Caki2 (cell line): ENCODE measurements at places on chromosomes 3 and 15.
A peak's percentile ranks its signal among the peaks of the same experiment; 100 is the strongest.

GRCh38 chr3:116940719-116941118 is 231.1 kb downstream of the TUSC7 start:
- DNase-seq: no peak

DNA sequence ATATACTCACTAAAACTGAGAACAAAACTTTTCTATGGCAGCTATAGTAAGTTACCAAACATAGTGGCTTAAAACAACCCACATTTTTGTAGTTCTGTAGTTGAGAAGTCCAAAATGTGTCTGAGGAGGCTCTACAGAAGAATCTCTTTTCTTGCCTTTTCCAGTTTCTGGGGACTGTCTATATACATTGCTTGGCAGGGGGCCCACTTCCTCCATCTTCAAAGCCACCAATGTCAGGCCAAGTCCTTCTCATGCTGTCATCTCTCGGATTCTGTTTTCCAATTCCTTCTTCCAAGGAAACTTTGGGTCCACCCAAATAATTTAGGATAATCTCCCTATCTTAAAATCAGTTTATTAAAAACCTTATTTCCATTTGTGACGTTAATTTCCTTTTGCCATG is 92.7 kb downstream of the DLG1 start:
- DNase-seq: no peak

DNA sequence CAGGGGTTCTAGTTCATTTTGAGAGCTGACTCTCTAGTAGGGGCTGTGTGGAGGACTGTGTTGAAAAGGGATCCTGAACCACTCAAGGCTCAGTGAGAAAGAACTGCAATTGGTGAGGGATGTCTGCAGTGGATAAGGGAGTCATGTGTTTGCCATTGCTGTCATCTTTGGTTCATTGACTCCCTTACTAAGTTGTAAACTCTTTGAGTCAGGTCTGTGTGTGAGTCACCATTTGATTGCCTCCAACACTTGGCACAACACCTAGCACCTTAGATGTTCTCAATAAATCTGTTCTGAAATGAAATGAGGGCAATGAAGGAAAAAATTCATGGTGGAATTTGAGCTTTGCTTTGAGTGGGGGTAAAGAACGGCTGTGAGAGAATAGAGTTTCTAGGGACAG is 51.7 kb downstream of the PLS1 start:
- peak; percentile 76 for DNase-seq

GRCh38 chr3:20658491-20658890 is 472.5 kb upstream of the SGO1 start:
- DNase-seq: no peak

DNA sequence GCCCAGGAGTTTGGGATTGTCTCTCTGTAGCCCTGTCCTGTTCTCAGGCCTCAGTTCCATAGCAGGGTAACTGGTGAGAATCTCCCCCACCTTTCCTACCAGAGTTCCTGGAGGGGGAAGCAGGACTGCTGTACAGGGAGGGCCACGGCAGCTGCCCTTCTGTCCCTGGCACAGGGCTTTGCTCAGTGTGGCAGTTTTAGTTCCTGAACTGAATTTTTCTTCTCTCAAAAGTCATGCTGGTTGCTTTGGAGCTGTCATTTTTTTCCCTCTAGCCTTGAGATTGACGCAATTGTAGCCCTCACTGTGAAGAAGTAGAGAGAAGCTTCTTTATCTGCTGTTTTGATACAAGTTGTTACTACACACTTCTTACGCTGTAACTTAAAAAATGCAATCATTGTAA is 55.5 kb downstream of the TPRG1 start:
- no peak for DNase-seq

DNA sequence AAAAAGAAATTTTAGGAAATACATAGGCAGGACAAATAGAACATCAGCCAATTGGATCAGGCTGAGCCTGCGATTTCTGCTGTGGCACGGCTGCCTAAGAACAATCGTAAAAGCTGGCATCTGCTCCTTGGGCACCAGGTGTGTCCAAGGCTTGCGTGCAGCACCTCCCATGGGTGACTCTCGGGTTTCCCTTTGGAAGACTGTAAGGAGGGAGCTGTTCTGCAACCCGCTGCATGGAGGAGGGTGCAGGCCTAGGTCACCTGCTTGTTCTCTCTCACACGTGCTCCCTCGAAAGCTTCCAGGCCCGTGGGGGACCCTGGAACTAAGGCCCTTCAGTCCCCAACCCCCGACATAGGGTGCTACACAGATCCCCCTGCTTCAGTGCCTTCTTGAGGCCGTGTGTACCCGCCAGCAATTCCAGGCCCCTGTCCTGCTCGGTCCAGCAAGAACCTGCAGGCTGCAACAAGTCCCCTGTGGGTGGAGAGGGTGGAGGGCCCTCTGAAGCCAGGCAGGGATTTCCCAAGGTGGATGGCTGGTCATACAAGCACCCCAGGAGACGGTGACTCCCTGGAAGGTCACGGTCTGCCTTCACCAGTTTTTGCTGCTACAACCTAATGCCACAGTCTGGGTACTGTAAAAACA is 3.4 kb downstream of the GP9 start:
- no peak for DNase-seq

GRCh38 chr3:127716384-127716783 is 43.6 kb downstream of the ABTB1 start:
- DNase-seq: no peak

DNA sequence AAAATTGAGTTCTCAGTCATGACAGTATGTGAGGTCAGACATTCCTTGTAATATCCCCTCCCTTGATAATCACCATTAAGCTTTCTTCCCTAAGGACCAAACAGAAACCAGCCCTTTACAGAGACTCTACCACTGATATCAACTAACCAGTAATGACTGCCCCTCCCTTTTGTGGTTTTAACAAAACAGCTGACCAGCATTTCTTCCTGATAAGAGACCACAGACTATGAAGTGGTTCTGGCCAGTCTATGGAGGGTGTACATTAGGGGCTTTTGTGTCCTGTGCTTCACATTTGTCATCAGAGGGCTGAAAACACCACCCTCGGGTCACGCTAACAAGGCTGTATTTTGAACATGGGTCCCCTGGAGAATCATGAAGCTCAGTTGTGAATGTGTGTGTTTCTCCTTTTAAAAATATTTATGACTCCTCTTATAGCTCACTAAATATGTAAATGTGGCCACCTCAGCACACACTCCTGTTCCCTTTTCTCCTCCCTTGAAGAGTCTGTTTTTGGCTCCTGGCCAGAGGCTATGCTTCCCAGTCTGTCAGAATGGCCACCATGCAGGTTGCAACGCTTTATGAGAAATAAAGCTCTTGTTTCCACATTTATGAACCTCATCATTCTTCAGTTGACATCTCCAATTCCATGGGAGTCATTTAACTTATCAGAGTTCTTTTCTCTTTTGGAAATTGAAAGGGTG is 239.3 kb downstream of the CPNE4 start:
- DNase-seq: peak; percentile 53

DNA sequence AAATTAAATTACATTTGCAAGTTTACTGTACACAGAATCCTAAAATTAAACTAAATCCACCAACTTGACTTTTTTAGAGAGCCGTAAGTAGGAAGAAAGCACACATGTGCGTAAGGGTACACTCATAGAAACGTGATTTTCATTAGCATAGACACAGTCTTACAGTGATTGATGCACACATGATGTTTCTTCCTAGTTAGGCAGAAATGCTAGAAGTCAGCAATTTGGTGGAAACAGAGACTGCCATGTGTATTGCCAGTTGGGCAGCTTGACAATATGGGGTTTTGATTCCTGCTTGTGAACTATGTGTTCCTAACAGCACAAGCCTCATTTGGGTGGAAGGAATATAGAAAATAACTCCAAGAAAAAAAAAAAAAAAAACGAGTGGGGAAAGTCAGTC is 878.5 kb downstream of the ROBO1 start:
- DNase-seq: no peak

DNA sequence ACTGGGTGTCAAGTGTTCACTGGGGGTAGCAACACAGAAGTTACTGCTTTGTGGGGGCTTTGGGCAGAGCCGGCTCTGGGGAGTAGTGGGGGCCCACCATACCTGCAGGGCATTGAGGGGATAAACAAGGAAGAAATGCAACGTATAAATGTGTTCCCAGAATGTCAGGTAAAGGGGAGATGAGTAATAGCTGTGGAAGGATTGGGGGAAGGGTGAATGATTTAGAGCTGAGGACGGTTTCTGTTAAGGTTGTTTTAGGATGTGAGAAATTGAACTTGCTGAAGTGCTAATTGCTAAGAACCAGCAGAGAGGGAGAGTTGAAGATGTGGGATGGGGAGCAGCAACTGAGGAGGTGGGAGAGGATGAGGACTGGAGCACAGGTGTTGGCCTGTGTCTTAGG is 10.7 kb downstream of the SCG5 start:
- DNase-seq: peak; percentile 21

- no peak for DNase-seq
These were observed 39.2 kb upstream of the DLG1 start for GRCh38 chr3:197337656-197338055.

DNA sequence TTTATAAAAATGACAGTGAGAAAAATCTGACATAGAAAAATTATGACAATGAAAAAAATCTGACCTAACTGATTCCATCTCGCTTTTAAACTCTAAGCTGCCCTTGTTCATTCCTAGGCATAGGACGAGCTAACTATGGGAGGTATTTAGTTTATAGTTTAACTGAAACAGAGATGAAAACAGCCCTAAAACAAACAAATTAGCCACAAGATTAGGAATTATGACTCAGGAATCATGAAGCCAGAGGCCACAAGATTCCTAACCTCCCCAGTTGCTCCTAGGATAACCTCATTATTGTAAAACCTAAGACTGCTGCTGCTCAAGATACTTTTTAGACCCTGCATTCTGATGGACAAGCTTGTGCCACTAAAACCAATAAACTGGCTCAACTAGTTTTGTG is 122.7 kb upstream of the MNS1 start:
- peak; percentile 29 for DNase-seq
